ENCODE measurements at places on chromosomes 1 and 21.

DNA sequence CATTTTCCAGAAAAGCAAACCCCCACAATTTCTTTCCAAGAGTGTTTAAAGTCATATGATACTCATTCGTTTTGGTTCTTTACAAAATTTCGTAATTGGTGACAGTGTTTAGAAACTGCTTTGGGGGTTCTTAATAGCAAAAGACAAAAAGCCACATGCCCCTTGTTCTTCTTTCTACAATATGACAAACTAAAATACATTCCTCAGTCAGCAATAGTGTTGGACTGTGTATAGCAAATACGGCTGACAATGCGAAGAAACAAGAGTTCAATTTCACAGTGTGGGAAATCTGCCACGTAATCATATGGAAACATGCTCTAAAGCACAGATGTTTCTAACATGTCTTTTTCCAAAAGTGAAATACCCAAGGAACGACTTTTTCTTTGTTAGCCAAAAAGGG lies 7.6 kb upstream of the IFNAR1 start:
- no peak for DNase-seq

DNA sequence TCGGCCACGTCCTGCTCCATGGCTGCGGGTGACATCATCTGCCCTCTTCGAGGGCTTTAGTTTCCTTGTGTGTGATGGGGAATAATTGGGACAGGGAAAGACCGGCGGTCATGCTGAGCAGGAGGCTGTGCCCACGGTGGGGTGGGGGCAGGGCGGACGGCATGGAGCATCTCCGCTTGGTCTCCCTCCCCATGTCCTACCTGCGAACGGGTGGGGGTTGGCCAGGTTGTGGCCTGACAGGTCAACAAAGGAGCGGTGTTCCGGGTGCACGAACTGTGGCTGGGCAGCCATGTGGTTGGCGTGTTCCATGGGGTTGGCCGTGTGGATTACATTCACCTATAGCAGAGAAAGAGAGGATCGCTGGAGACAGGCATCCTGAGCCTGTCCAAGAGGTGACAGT lies 80.0 kb downstream of the PIK3CD start:
- no peak for DNase-seq

DNA sequence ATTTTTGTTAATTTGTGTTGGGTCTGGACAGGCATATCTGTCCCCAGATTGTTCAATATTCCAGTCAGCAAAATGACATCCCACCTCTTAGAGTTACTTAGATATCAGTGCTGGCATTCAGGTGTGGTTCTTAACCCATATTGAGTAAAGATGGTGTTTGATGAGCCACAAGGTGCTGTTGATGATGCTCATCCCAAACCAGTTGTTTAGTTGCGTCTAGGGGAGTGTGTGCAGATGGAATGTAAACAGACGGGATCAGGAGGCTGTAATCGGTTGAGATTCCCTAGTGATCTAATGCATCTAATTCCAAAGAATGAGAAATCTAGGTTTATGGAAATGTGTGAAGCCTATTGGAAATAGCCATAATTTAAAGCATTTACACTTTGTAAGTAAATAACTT lies 1.1 kb downstream of the HOOK1 start:
- no peak for DNase-seq

- no peak for DNase-seq
These were observed 64.1 kb downstream of the DNTTIP2 start for GRCh38 chr1:93814795-93815340.

DNA sequence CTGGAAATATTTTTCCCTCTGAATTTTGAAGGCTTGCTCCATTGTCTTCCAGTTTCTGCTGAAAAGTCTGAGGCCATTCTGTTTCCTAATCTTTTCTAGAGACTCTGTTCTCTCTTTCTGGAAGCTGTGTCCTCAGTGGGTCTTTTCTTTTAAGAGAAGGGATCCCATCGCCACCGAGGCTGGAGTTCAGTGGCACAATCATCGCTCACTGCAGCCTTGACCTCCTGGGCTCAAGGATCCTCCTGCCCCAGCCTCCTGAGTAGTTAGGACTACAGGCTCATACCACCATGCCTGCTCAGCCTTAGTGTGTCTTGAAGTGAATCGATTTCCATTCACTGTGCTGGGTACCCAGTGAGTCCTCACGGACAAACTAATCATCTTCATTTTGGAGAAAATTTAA lies 9.6 kb upstream of the LRP8 start:
- no peak for DNase-seq

GRCh38 chr1:5818755-5819154 lies 173.5 kb downstream of the NPHP4 start:
- DNase-seq: no peak

DNA sequence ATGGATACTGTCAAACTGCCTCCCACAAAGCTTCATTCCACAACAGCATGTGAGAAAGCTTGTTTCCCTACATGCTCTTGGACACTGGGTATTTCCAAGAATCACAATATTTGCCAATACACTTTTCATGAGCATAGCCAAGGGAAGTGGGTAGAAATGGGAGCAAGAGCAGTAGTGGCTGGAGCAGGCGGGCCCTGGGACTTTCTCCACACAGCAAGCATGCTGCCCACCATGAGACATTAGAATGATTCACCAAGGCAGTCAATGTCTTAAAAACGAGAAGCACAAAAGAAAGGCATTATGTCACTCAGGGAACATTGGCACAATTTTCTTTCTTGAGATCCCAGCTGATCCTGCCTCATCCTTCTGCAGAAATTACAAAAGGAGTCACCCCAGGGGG lies 371.6 kb upstream of the RUNX1 start:
- DNase-seq: no peak

GRCh38 chr1:12539705-12540579 lies 78.1 kb downstream of the DHRS3 start:
- DNase-seq: no peak

DNA sequence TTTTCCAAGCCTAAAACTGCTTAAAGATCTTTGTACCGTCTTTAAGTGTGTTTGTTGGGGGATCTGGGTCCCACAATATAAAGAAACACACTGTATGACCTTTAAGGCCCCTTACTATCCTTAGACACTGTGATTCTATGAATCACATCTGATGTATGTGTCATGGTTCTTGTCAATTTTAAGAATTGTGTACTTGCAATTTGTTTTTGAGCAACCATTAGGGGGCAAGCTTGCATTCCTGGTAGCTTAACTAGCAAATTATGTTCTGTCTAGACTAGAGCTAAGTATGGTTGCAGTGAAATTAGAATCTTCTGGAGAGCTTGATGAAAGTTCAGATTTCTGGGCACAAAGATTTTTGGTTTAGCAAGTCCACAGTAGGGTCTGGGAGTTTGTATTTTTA lies 219.5 kb downstream of the TPR start:
- no peak for DNase-seq

- no peak for DNase-seq
These were observed 71.3 kb upstream of the LRRN2 start for GRCh38 chr1:204756811-204757210.

DNA sequence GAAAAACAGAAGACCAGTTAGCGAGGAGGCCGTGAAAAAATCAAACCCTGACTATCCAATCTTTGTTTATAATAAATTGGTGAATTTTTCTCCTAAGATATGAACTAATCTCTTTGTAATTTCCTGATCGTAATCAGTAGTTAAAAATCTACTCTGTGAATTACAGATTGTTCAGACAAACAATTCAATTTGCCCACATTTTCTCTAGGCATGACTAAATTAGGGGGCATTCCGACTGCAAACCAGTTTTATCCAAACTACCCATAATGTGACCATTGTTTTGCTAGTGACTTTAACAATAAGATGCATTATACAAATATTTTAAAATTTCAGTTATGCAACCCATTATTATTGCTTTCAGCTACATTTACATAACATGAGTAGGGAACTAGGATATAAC lies 546.9 kb upstream of the ADAMTS5 start:
- no peak for DNase-seq

GRCh38 chr1:115437196-115437595 lies 99.1 kb upstream of the NGF start:
- no peak for DNase-seq

- no peak for DNase-seq
These were observed 4.8 kb upstream of the SPRR5 start for GRCh38 chr1:152942161-152942560.

- DNase-seq: no peak
These were observed 23.6 kb downstream of the GADD45A start for GRCh38 chr1:67708606-67709005.

DNA sequence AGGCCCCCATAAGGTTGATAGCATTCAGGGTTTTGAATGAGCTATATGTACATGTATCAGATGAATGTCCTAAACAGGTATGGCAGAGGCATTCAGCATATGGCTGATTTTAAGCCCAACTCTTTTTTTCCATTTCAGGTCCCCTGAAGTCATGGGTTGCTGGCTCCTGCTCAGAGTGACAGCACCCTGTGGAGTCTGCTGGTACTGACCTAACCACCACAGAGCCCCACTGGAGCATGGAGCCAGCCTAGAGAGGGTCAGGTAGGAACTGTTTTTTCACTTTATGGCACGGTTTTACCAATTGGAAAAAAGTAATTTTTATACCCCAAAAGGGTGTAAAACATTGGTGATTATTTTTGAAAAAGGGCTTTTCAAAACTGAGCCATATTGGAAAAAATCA lies 82.5 kb upstream of the MPC2 start:
- DNase-seq: no peak

DNA sequence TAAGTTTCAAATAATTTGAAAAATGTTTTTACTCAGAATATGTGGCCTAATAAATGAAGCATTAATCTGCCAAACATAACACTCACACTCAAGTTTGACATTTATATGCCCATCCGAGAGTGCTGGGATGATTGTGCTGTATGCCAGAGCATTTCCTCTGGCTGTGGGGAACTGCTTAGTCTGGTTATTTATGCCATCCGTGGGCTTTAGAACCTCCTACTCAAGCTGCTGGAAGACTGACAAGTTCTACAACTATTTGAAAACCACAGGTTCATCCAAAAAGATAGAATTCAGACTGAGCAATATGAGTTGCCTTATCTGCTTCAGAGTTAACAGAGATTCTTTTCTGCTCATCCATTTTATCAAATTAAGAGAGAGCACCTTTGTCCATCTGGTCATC lies 25.9 kb downstream of the PCNX2 start:
- no peak for DNase-seq

- no peak for DNase-seq
These were observed 30.5 kb downstream of the TP53BP2 start for GRCh38 chr1:223815020-223815853.

- no peak for DNase-seq
These were observed 47.8 kb downstream of the BRWD1 start for GRCh38 chr21:39265603-39266002.

DNA sequence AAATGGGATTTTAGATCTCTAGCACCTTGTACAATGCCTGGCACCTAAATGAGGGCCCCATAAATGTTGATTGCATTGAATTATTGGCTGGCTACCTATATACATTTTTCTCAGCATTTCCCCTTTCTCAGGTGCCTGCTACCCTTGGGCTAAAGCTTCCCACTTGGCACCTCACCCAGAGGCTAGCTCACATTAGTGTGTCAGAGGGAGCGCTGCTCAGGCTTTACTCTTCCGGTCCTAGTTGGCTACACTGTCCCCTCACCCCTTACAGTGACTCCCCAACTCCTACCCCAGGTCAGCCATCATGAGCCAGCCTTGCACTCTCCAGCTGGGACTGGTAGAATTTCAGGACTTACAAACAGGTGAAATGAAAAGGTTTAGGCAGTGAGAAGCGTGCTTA lies 9.5 kb downstream of the TRAF5 start:
- DNase-seq: no peak

DNA sequence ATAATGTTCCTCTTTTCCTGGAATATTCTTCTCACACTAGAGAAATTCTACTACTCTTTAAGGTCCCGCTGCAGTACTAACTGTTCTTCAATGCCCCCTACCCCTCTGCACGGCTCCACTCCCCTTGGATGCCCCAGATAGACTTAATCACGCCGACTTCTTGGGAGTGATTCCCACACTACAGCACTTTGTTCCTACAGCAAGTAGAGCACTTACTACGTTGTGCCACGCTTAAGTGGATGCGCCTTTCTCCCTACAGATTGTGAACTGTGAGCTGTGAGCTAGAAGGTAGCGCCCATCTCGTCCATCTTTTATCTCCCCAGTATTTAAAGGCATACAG lies 2.2 kb downstream of the ZNF436 start:
- no peak for DNase-seq

DNA sequence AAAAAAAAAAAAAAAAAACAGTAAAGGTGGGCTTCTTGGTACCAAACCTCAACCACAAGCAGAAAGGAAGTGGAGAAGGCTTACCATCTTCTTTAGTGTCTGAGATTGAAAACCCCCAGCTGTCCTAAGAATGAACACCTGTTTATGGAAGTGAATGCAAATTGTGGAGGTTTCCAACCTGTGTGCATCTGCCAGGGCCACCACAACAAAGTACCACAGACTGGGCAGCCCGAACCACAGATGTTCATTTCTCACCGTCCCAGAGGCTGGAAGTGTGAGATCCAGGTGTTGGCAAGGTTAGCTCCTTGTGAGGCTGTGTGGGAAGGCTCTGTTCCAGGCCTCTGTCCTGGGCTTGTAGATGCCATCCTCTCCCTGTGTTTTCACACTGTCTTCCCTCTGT lies 348.7 kb downstream of the SETD4 start:
- DNase-seq: no peak

GRCh38 chr1:115365738-115366137 lies 27.7 kb upstream of the NGF start:
- no peak for DNase-seq

GRCh38 chr1:2881556-2881955 lies 80.1 kb upstream of the TTC34 start:
- no peak for DNase-seq

DNA sequence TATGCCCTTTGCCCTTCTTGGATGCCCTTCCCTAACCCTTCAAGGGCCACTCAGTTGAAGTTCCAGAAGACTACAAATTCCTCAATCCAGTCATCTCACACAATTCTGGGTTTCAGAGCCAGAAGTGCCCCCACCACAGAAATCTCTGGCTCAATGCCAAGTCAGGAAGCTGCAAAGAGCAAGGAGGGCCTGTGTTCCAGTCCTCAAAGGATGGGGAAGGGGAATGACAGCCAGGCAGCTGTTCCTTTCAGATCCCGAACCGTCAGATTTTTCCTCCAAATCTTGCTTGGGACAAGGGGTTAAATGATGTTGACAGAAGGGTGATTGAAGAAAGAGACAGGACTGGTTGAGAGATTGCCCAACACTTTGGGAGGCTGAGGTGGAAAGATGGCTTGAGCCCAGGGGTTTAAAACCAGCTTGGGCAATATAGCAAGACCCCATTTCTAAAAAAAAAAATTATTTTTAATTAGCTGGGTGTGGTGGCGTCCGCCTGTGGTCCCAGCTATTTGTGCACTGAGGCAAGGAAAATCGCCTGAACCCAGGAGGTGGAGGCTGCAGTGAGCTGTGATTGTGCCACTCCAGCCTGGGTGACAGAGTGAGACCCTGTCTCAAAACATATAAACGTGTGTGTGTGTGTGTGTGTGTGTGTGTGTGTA lies 716 bp upstream of the HPDL start:
- no peak for DNase-seq

DNA sequence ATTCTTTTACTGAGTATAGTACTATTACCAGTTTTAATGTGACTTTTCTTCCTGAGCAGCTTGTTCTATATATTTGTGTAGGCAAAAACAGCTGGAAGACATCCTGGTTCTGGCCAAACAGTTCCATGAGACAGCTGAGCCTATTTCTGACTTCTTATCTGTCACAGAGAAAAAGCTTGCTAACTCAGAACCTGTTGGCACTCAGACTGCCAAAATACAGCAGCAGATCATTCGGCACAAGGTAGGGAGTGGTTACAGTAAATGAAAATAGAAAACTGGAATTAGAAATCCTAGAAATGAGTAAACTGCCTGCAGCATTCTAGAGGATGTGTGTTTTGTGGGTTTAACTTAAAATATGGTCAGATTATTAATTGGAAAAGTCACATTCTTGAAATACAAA lies 64.1 kb upstream of the BMP8A start:
- no peak for DNase-seq

- DNase-seq: no peak
These were observed 25.2 kb downstream of the PRAMEF20 start for GRCh38 chr1:13435458-13435857.
